ENCODE measurements at places on chromosomes 6 and 20. TPM values are rescaled to one million over a fixed set of nuclear protein-coding genes. Genes with fewer than 3 reads are reported as not detected.

SLC24A3 gene
- total RNA-seq: 0.17 TPM

MTFR2 gene
- 2.0 TPM for total RNA-seq

NKX2-4 gene
- total RNA-seq: not detected

HRH3 gene
- not detected for total RNA-seq

COL12A1 gene
- 192 TPM for total RNA-seq

BCAS4 gene
- total RNA-seq: 20.7 TPM

PBX2 gene
- 28.5 TPM for total RNA-seq

All from mammary epithelial cell (primary cell).